Activated CD4-positive, alpha-beta T cell treated with anti-CD3 and anti-CD28 coated beads for 36 hours (primary cell): ENCODE measurements at places on chromosomes 7 and 10.
A peak's percentile ranks its signal among the peaks of the same experiment; 100 is the strongest.

DNA sequence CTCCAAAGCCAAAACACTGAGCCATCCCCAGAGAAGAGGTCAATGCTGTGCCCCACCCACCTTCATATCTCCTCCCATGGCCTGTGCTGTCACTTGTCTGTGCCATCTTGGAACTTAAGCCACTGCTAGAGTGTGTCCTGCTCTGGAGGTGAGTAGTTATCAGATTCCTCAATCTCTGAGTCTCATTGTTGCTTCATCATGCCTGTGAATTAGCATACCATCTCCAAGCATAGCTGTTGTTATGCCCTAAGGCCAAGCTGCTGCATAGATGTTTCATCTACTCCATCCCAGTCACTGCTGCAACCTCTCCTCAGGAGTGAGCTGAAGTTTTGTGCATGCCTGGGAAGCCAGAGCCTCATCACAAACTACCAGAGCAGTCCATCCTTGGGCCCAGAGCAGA lies 349.0 kb downstream of the ZWINT start:
- H3K4me1 ChIP-seq: no peaks in the 10 kb centered on the region
- DNase-seq: no peak
- no peaks in the 10 kb centered on the region for H3K27me3 ChIP-seq
- no peak overlapping the region for H3K27ac ChIP-seq
- no peaks in the 10 kb centered on the region for H3K36me3 ChIP-seq

- H3K27ac ChIP-seq: no peak overlapping the region
- no peaks in the 10 kb centered on the region for H3K4me1 ChIP-seq
- H3K27me3 ChIP-seq: no peaks in the 10 kb centered on the region
Observed at GRCh38 chr7:85095366-85095765, 91.5 kb downstream of the SEMA3D start.

DNA sequence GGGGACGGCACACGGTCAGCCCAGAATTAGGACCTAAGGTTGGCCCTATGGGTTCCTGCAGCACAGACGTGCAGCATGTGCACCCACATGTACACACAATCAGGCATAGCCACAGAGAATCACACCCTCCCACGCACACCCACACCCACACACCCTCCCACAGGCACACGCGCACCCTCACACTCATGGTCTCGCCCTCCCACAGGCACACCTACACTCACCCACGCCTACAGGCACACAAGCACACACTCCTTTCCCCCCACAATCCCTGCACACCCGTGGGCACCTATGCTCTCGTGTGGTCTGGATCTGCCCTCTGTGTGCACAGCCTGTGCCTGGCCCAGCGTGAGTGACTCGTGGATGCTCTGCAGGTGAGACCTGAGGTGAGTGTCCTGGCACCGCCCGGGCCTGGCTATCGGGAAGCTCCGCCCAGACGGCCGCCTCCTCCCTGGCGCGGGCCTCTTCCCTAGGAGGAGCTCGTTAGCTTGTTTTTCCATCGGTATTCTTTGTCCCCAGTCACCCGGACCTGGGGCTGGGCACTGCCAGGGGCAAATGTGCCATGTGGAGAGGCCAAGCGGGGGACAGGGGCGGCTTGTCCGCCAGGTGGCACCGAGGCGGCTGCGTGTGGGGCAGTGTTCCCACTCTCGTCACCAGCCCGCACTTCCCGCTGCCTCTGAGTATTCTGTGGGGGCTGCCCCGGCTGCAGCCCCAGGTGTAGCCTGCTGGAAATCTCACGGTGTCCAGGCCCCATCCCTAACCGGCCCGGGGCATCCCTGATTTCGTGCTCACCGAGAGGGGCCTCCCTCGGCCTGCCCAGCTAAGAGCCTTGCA lies 110.2 kb upstream of the FAM20C start:
- no peak overlapping the region for H3K27ac ChIP-seq
- DNase-seq: no peak
- no peaks in the 10 kb centered on the region for H3K36me3 ChIP-seq
- H3K4me1 ChIP-seq: no peaks in the 10 kb centered on the region

DNA sequence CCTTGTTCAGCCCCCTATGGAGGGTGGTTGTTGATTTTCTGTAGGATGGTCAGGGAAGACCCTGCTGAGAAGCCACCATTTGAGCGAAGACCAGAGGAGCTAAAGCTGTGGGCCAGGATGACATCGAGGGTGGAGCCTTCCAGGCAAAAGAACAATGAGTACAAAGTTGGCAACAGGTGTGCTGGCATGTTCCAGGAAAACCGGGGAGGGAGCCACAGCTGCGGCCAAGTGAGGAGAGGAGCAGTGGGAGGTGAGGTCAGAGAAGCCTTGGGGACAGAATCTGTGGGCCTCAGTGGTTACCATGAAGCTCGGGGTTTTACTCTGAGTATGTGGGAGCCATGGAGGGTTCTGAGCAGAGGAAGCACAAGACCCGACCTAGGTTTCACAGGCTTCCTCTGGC lies 75.6 kb upstream of the ZNF479 start:
- no peaks in the 10 kb centered on the region for H3K27me3 ChIP-seq
- no peaks in the 10 kb centered on the region for H3K36me3 ChIP-seq
- no peak for DNase-seq
- H3K4me1 ChIP-seq: no peaks in the 10 kb centered on the region
- H3K4me3 ChIP-seq: no peak overlapping the region

DNA sequence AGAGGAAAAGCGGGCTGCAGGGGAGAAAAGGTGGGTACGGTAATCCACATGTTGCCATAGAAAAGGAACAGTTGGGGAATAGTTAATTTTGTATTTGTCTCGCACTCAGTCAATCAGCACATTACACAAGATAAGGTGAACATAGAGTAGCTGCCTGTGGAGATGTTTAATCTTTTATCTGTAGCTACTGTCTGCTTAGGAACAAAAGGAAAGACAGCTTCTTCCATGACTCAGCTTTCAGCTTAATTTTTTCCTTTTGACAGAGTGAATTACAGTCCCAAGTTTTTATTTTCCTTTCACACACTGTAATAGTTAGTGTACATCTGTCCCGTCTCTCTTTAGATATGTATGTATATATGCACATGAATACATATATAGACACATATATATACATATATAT lies 39.3 kb upstream of the PODXL start:
- H3K36me3 ChIP-seq: no peaks in the 10 kb centered on the region
- DNase-seq: no peak
- H3K27me3 ChIP-seq: no peaks in the 10 kb centered on the region
- H3K27ac ChIP-seq: no peak overlapping the region
- no peak overlapping the region for H3K4me3 ChIP-seq

- H3K4me1 ChIP-seq: no peaks in the 10 kb centered on the region
- no peak overlapping the region for H3K27ac ChIP-seq
- H3K36me3 ChIP-seq: no peaks in the 10 kb centered on the region
- no peak for DNase-seq
Observed at GRCh38 chr10:106384496-106384895, 780.0 kb downstream of the SORCS1 start.

DNA sequence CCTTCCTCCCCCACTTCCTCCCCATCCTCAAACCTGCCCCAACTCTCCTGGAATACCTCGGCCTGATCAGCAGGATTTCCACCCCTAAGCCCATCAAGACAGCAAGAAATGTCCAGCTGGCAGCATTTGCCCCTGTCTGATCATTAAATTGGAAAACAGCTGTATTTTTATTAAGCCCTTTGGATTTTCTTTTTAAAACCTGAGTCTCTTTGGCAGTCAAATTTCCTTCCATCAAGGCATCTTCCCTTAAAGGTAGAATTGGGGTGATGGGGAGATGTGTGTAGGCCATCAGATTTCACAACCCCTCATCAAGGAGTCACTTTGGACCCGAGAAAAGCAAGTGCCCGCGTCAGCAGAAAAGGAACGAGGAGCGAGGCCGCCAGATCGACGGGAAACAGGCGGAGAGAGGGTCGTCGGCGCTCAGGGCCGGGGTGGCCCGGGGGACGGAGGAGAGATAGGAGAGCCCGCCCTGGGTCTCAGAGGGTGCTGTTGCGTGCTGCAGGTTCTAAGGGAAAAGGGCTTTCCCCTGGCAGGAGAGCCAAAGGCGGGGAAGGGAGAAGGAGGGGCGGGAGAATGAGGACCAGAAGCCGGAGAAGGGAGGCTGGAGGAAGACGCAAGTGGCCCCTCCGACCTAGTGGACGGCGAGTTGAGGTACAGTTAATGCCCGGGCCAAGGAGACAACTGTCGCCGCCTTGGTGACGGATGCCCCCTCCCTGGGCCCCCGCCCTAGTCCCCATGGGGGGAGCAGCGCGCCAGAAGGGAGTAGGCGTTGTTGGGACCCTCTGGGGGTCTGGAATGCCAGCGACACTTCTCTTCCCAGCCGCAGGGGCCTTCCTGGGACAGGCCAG lies 11.5 kb upstream of the GATA3 start:
- H3K27me3 ChIP-seq: peaks cover 98% of the 10 kb centered on the region
- H3K36me3 ChIP-seq: no peaks in the 10 kb centered on the region
- H3K4me3 ChIP-seq: peak overlapping the region; percentile 6
- peak; percentile 18 for DNase-seq
- no peak overlapping the region for H3K27ac ChIP-seq
- H3K4me1 ChIP-seq: peaks cover 68% of the 10 kb centered on the region

GRCh38 chr10:25954851-25955250 lies 20.8 kb downstream of the MYO3A start:
- H3K27ac ChIP-seq: no peak overlapping the region
- H3K27me3 ChIP-seq: peaks cover 11% of the 10 kb centered on the region
- no peak for DNase-seq
- no peak overlapping the region for H3K4me3 ChIP-seq
- no peaks in the 10 kb centered on the region for H3K36me3 ChIP-seq

- no peak overlapping the region for H3K4me3 ChIP-seq
- H3K36me3 ChIP-seq: no peaks in the 10 kb centered on the region
- H3K27ac ChIP-seq: no peak overlapping the region
- H3K4me1 ChIP-seq: peaks cover 3% of the 10 kb centered on the region
Observed at GRCh38 chr7:50056131-50056530, 36.9 kb downstream of the ZPBP start.

DNA sequence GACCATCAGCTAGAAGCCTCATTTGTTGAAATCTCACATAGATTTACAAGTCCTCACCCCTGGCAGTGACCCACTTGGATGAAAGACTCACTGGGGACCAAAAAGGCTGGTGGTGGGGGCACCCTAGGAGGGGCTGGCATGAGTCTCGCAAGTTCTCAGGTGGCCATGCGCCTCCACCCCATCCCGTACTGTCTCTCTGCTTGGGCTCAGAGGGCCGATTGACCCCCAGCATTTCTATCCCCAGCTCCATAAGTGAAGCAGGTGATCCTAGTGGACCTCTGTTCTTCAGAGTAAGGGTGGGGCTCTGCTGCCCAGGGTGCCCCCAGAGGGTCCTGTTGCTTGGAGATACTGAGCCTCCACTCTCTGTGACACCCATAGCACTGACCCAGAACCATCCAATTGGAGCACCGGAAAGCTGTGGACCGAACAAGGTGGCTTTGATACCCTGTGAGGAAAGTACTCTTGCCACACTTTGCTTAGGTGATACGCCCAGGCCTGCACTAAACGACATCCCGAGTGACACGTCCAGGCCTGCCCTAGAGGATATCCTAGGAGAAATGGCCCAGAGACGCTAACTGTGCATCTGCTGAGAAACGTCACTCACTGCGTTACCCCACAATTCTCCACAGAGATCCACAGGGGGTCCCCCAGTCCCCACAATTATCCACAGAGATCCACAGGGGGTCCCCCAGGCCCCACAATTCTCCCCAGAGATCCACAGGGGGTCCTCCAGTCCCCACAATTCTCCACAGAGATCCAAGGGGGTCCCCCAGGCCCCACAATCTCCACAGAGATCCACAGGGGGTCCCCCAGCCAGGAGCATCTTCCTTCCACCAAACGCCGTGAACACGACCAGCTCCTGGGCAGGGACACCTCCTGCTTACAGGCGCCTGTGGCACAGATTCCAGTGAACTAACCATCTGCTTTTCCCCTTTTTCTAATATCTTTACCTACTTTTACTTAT lies 262.9 kb downstream of the PTPRN2 start:
- no peaks in the 10 kb centered on the region for H3K4me1 ChIP-seq
- H3K4me3 ChIP-seq: no peak overlapping the region
- H3K27me3 ChIP-seq: peaks cover 4% of the 10 kb centered on the region
- DNase-seq: no peak

GRCh38 chr7:6419310-6419773 lies 28.4 kb downstream of the DAGLB start:
- peaks cover 22% of the 10 kb centered on the region for H3K36me3 ChIP-seq
- H3K4me1 ChIP-seq: peaks cover 13% of the 10 kb centered on the region
- no peaks in the 10 kb centered on the region for H3K27me3 ChIP-seq
- peak overlapping the region; percentile 26 for H3K27ac ChIP-seq

DNA sequence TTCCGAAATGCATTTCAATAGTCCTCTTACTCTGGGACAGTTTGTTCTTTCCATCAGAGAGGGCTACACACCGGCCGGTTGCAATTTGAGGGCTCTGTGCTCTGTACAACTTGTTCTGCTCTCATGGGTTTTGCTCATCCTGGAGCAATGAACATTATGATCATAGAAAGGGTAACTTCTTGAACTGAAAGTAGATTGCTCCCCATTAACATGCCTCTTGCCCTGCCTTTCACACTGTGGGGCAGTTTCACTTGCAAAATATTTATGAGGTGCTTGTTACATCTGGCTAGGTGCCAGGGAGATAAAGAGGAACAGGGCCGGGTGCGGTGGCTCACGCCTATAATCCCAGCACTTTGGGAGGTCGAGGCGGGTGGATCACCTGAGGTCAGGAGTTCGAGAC lies 97.3 kb upstream of the MPP7 start:
- H3K4me3 ChIP-seq: no peak overlapping the region
- no peak for DNase-seq
- H3K36me3 ChIP-seq: no peaks in the 10 kb centered on the region

- DNase-seq: no peak
- no peak overlapping the region for H3K27ac ChIP-seq
- H3K27me3 ChIP-seq: no peaks in the 10 kb centered on the region
- H3K4me3 ChIP-seq: no peak overlapping the region
- H3K36me3 ChIP-seq: no peaks in the 10 kb centered on the region
Observed at GRCh38 chr7:271266-272107, 18.5 kb upstream of the FOXL3 start.

GRCh38 chr10:6470894-6471618 lies 109.0 kb downstream of the PRKCQ start:
- peak overlapping the region; percentile 7 for H3K27ac ChIP-seq
- no peak for DNase-seq
- no peak overlapping the region for H3K4me3 ChIP-seq
- H3K4me1 ChIP-seq: peaks cover 56% of the 10 kb centered on the region
- peaks cover 56% of the 10 kb centered on the region for H3K36me3 ChIP-seq

DNA sequence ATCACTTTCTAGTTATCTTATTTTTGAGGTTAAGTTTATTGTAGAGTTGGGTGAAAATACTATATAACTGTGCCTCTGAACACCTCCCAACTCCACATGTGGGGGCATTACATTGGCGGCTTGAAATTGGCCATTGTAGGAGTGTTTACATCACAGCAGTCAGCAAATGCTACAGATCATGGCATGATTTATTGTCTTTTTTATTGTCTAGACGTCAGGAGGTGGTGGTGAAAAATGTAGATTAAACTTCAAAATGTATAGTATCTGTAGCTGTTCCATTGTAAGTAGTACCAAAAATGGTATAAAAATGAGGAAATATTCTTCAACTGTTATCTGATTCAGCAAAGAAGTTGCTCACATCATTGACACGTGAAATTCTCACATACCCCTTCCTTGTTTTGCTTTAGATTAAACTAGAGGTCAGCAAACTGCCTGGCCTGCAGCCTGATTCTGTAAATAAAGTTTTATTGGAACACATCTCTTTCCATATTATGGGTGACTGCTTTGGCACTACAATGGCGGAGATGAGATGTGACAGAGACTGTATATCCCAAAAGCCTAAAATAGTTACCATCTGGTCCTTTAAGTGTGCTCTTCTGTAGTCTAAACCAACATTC lies 35.0 kb downstream of the TAF3 start:
- H3K27me3 ChIP-seq: no peaks in the 10 kb centered on the region
- no peak for DNase-seq
- H3K4me1 ChIP-seq: peaks cover 14% of the 10 kb centered on the region
- no peak overlapping the region for H3K4me3 ChIP-seq
- H3K36me3 ChIP-seq: peaks cover 8% of the 10 kb centered on the region
- H3K27ac ChIP-seq: no peak overlapping the region
